ENCODE measurements at places on chromosomes 4 and X. TPM values are rescaled to one million over a fixed set of nuclear protein-coding genes. Genes with fewer than 3 reads are reported as not detected.

ADAM29 gene
- total RNA-seq: not detected

PNPLA4 gene
- 11.6 TPM for total RNA-seq

MAP3K15 gene
- not detected for total RNA-seq

PJA1 gene
- total RNA-seq: 16.2 TPM

VCX gene
- total RNA-seq: not detected

CCSER1 gene
- 1.5 TPM for total RNA-seq

AKAP14 gene
- total RNA-seq: not detected

GRCh38 chr4:132417220-132417619, 731.9 kb upstream of the PCDH10 start:
- no peak for DNase-seq
- H3K36me3 ChIP-seq: no peaks in the 10 kb centered on the region
- H3K27ac ChIP-seq: no peak overlapping the region
- no peaks in the 10 kb centered on the region for H3K27me3 ChIP-seq
- H3K4me1 ChIP-seq: no peaks in the 10 kb centered on the region
- no peak overlapping the region for H3K4me3 ChIP-seq

DNA sequence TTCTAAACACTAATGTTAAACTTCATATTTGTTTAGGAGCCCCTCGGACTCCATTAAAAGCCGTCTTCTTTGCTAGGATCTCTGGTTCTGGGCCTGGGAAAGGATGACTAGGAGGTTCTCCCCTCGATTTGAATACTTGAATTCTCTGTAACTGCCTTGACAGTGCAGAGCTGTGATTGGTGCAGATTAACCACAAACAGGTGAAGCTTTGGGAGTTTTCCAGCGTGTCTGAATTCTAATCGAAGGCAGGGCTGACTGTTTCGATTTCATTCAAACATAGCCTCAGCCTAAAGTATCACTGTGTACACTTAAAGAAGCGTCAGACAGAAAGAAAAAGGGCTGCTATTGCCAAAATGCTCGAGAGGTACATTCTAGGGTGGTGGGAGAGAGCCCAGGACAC, 29.0 kb downstream of the TFDP3 start:
- no peaks in the 10 kb centered on the region for H3K36me3 ChIP-seq
- no peaks in the 10 kb centered on the region for H3K4me1 ChIP-seq
- no peak for DNase-seq
- no peak overlapping the region for H3K4me3 ChIP-seq
- H3K27me3 ChIP-seq: no peaks in the 10 kb centered on the region

GRCh38 chrX:17187136-17187756, 187.8 kb upstream of the NHS start:
- no peak overlapping the region for H3K27ac ChIP-seq
- H3K4me1 ChIP-seq: no peaks in the 10 kb centered on the region
- H3K27me3 ChIP-seq: no peaks in the 10 kb centered on the region
- no peaks in the 10 kb centered on the region for H3K36me3 ChIP-seq
- no peak overlapping the region for H3K4me3 ChIP-seq
- DNase-seq: no peak

- H3K4me1 ChIP-seq: peaks cover 22% of the 10 kb centered on the region
- no peak overlapping the region for H3K4me3 ChIP-seq
- no peaks in the 10 kb centered on the region for H3K36me3 ChIP-seq
- no peak for DNase-seq
- H3K27ac ChIP-seq: no peak overlapping the region
Measured at GRCh38 chr4:88814043-88814617, 116.5 kb upstream of the NAP1L5 start.

DNA sequence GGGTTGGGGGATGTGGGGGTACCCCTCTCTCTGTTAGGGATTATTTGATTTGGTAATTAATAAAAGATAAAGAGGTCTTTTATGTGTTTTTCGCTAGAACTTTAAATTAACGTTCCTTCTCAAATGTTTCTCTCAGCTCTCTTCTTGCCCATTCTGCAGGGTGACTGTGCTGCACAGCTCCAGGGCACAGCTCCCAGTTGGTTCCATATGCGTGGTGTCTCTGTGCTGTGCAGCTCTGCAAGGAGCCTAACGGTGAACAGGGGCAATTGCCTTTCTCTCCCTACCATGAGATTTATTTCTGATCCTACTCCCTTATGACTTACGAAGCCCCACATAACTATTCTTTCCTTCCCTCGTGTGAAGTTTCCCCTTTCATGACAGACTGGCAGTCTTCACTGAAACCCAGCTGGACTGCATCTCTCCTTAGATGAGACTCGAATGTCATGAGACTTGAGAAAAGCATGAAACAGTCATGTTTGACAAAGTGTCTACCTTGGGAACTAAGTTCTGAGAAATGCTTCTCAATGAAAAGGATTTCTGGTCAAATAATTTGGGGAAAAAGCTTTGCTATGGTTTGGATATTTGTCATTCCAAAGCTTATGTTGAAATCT, 50.2 kb upstream of the SPRY1 start:
- DNase-seq: no peak
- H3K4me3 ChIP-seq: no peak overlapping the region
- H3K27ac ChIP-seq: no peak overlapping the region

DNA sequence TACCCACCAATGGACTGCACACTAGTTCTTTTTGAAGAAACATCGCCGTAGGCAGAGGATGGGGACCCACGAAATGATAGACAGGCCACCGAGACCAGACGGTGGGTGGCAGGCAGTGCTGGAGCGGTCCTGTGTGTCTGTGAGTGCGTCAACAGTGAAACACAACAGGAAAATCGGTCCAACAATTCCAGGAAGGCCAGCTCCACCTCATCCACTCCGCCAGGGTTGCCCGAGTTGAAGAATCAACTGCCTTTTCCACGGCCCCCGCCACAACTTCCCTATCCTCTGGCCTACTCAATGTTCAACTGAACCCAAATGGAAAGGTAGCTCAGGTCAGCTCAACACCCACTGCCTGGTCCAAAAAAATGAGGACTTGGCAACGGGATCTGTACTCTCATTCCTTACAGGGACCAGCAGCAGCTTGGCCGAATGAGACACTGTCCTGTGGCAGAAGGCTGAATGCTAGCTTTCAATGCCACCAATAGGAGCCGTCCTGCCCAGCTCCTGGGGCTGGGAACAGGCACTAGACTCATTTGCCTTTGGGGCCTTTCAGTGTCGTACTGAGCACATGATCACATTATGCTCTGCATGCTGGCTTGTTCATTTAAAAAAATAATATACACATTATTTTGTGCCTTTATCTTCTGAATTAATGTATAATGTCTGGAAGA, 43.5 kb downstream of the MID1 start:
- no peak overlapping the region for H3K4me3 ChIP-seq
- no peak overlapping the region for H3K27ac ChIP-seq
- H3K36me3 ChIP-seq: no peaks in the 10 kb centered on the region
- no peaks in the 10 kb centered on the region for H3K27me3 ChIP-seq
- DNase-seq: no peak
- peaks cover 21% of the 10 kb centered on the region for H3K4me1 ChIP-seq

- H3K4me1 ChIP-seq: no peaks in the 10 kb centered on the region
- H3K27me3 ChIP-seq: no peaks in the 10 kb centered on the region
- no peaks in the 10 kb centered on the region for H3K36me3 ChIP-seq
- no peak overlapping the region for H3K27ac ChIP-seq
- H3K4me3 ChIP-seq: no peak overlapping the region
- DNase-seq: peak; percentile 15
Measured at GRCh38 chrX:43557792-43558191, 98.3 kb upstream of the MAOA start.

GRCh38 chr4:7067126-7067451, 775 bp downstream of the GRPEL1 start:
- no peak for DNase-seq
- H3K4me3 ChIP-seq: peak overlapping the region; percentile 98
- peak overlapping the region; percentile 87 for H3K27ac ChIP-seq
- peaks cover 14% of the 10 kb centered on the region for H3K36me3 ChIP-seq

GRCh38 chr4:138707746-138708677, 307.6 kb upstream of the NOCT start:
- no peaks in the 10 kb centered on the region for H3K36me3 ChIP-seq
- no peaks in the 10 kb centered on the region for H3K27me3 ChIP-seq
- H3K4me1 ChIP-seq: no peaks in the 10 kb centered on the region
- no peak overlapping the region for H3K27ac ChIP-seq
- H3K4me3 ChIP-seq: no peak overlapping the region

DNA sequence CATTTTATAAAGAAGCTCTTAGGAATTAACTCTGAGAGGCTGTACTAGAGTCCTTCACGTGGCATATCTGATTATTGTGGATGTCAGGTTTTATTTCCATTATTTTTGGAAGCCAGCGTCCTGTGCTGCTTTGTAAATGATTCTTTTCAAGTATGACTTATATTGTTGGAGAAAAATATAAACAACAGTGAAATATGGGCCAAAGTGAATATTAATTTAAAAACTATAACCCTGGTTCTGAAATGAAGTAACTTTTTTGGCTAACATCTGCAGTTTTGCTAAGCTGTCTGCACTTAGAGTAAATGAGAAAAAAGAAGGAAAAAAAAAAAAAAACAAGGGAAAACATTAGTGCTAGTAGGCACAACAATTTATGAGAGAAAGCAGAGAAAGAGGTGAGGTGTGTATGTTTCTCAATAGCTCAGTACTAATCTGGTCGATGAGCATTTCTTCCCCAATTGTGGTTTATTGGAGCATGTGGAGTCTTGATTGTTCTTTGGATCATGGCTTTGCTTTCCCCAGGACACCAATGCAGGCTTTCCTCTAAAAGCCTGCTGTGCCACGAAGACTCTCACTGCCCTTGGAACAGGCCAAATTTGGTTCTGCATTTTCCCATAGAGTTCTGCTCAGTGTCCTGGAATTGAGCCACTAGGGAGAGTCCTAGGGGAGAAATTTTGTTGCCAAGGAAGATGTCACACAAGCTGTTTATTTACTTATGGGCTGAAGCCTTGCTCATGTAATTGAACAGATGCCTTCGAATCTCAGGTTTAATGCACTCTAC, 273.3 kb downstream of the DKK2 start:
- H3K36me3 ChIP-seq: no peaks in the 10 kb centered on the region
- no peak for DNase-seq
- no peak overlapping the region for H3K4me3 ChIP-seq
- no peaks in the 10 kb centered on the region for H3K27me3 ChIP-seq
- H3K27ac ChIP-seq: no peak overlapping the region

DNA sequence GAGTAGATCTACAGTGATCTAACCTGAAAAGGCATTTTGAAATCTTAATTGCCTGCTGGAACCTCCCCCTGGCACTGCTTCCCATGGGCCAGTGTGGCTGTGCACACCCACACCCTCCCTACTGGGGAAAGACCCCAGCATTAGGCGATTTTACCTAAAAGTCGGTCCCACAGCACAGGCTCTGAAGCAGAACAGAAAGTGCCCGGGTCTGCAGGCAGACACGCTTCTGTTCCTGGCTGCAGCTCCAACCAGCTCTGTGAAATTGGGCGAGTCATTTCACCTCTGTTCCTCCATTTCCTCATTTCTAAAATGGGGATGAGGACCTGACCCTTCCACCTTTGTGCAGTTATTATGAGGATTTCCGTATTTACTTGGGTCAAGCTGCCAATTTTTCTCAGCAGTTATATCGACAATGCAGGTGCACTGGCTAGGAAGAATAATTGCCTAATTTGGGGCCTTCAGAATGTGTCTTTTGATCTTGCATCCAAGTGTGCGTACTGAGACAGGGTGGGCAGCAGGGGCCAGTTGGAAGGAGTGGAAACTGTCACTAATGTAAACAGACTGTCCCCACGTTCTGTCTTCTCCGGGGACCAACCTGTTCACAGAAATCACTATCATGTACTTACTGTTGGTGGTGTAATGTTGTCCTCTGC, 7.1 kb downstream of the KLF3 start:
- no peaks in the 10 kb centered on the region for H3K36me3 ChIP-seq
- peaks cover 93% of the 10 kb centered on the region for H3K4me1 ChIP-seq
- H3K27ac ChIP-seq: peak overlapping the region; percentile 88
- no peak for DNase-seq
- no peaks in the 10 kb centered on the region for H3K27me3 ChIP-seq

GRCh38 chr4:39319676-39320075, 46.5 kb downstream of the RFC1 start:
- H3K27ac ChIP-seq: no peak overlapping the region
- no peaks in the 10 kb centered on the region for H3K27me3 ChIP-seq
- peaks cover 7% of the 10 kb centered on the region for H3K4me1 ChIP-seq

DNA sequence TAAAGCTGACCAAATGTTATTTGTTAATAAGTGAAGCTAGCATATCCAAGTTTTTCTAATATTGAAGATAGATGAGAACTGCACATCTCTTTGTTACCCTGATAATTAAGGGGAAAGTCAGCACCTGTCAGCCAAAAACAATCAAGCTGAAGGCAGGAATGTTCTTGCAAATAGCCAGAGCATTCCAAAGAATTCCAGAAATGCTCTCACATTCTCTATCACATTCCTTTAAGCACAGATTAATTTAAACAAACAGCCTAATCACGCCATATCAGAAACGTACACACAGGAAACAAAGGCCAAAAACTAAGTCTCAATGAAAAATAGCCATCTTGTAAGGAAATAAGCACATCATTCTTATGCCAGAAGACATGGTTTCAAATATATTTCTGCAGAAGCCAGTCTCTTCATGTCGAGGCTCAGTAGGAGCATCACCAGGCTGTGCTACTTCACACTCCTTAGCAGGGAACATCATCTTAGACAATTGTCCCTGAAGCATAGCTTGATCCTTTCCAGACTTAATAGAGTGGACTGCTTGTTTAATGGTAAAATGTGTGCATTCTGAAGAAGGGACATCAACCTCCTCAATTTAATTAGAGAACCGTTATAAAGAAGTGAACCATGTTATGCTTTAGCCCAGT, 252.9 kb upstream of the TTC29 start:
- H3K4me1 ChIP-seq: no peaks in the 10 kb centered on the region
- H3K27ac ChIP-seq: no peak overlapping the region
- no peaks in the 10 kb centered on the region for H3K27me3 ChIP-seq
- no peaks in the 10 kb centered on the region for H3K36me3 ChIP-seq
- no peak overlapping the region for H3K4me3 ChIP-seq
- no peak for DNase-seq

GRCh38 chr4:89056953-89057398, at the start of gene FAM13A:
TSS of gene FAM13A (minus strand) at chr4:89057185. CDS start at chr4:89056964, 221 bp downstream.
- DNase-seq: peak; percentile 59
- peak within 1 kb of the TSS; percentile 55 for H3K27ac ChIP-seq
- peaks cover 10% of the 10 kb centered on the region for H3K4me1 ChIP-seq
- H3K4me3 ChIP-seq: peak within 1 kb of the TSS; percentile 70
- H3K36me3 ChIP-seq: no peaks in the 10 kb centered on the region

- no peaks in the 10 kb centered on the region for H3K27me3 ChIP-seq
- no peaks in the 10 kb centered on the region for H3K36me3 ChIP-seq
- no peak for DNase-seq
- H3K4me3 ChIP-seq: no peak overlapping the region
- no peak overlapping the region for H3K27ac ChIP-seq
- H3K4me1 ChIP-seq: peaks cover 3% of the 10 kb centered on the region
Measured at GRCh38 chr4:113144091-113144490, 94.6 kb downstream of the ANK2 start.

DNA sequence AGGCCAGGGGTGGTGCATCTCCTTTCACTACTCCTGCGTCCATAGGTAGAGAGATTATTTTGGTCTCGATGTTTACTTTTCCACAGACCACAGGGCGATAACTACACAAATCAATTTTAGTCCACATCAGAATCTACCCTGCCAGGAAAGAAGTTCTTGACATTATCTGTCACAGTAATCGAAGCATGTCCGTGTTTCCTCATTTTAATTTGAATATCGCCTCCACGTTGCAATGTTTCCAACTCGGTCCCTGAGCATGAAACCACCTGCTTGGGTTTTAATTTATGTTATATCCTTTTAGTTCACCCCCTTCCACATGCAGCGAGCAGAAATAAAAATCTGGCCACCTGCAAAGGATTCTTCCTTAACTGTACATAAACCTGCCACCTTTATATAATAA, 100.1 kb upstream of the ATXN3L start:
- no peaks in the 10 kb centered on the region for H3K27me3 ChIP-seq
- no peak overlapping the region for H3K4me3 ChIP-seq
- no peaks in the 10 kb centered on the region for H3K36me3 ChIP-seq
- H3K4me1 ChIP-seq: no peaks in the 10 kb centered on the region
- no peak for DNase-seq
- H3K27ac ChIP-seq: no peak overlapping the region

Data from thoracic aorta (tissue), 2 donors.